ENCODE measurements at places on chromosomes 13 and 19.

- DNase-seq: no peak
Observed at GRCh38 chr19:43673637-43674036, 3.7 kb upstream of the PLAUR start.

DNA sequence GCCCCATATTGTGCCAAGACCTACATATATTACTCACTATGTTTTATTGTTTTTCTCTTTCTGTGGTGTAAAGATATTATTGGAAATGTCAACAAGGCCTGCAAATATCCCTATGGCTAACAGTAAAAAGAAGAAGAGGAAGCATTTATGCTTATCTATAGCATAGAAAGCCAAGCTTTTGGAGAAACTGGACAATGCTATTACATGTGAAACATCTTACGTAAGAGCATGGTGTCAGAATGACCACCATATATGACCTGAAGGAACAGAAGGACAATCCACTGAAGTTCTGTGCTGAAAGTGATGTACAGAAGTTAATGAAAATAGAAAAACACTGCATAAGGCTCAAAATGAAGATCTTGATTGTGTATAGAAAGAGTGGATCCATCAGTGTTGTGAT, 145.2 kb downstream of the KCTD12 start:
- DNase-seq: no peak

DNA sequence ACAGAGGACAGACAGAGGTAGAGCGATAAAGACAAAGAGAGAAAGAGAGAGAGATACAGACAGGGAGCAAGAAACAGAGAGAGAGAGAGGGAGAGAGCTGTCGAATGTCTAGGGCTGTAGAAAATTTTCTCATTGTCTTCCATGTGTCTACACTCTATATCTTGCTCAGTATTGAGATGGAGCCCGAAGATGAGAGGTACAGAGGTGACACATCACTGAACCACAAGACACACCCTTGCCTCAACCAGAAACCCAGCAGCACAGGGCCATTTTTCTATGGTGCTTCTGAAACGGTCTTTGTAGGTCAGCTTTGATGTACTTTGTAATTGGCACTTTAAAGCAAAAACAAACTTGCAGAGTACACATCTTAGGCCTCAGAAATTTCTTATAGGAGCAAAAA, 111.9 kb downstream of the KL start:
- DNase-seq: no peak

DNA sequence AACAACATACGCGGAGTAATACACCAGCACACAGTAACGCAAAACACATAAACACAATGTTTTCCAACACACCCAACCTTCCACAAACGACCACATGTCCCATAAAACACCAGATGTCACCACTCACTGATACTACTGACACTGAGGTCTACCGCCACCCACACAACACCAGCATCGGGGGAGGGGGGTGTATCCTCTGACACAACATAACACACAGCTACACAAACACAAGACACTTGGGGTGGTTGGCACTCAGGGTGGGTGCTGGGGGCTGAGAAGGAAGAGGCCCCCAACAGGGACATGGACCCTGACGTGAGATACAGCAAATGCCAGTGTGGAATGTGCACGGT, 1.5 kb upstream of the KCNN4 start:
- no peak for DNase-seq

DNA sequence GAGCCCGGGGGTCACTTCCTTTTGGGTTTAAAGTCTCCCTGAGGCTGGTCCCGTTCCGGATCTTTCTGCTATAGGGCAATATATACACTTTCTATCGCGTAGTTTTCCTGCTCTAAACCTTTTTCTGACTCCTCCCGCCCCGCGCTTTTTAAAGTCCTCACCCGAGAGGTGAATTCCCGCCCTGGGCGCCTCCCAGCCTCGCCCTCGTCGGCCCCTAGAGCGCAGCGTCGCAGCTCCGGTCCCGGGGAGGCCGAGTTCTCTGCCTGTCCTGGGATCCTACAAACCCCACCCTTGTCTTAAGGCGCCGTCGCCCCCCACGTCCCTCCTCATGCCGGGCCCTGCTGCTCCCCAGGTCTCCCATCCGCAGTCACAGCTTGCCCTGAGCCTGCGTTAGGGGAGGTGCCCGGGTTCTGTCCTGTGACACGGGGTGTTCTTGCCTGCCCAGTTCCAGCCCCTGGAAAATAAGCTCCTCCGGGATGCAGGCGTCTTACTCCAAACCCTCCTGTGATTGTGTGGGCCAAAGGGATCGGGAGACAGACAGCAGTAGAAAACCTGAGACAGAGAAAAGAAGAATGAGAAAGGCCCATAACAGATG, 491 bp downstream of the ZNF525 start:
- DNase-seq: peak; percentile 24

GRCh38 chr13:31330236-31330635, 130.5 kb downstream of the B3GLCT start:
- DNase-seq: peak; percentile 12

GRCh38 chr13:94776300-94776699, 64.0 kb upstream of the SOX21 start:
- no peak for DNase-seq

DNA sequence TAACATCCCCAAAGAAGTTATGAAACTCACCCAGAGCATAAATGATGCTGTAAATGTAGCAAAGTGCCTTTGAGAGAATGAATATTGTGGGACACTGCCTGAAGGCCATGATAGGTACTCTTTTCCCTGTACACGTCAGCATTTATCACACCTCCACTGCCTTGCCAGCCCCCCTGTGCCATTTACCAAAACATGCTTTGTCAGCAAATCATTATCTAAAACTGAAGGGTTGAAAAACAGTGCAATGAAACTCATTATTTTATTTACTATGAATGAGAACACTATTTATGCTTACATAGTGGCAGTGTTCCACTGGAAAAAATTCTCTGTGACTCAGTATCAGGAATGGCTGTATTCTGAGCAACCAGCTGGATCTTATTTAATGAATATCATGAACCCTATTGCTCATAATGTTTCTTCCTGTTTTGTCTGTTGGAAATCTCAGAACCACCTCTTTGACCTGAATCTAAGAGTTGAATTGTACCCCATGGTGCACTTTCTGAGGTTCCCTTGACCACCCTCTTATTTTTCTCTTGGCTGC, 564.1 kb downstream of the DCT start:
- DNase-seq: peak; percentile 70

GRCh38 chr19:4368128-4368820, 24.9 kb downstream of the MPND start:
- no peak for DNase-seq

- DNase-seq: no peak
Observed at GRCh38 chr13:90553159-90553558, 794.3 kb upstream of the MIR17HG start.

DNA sequence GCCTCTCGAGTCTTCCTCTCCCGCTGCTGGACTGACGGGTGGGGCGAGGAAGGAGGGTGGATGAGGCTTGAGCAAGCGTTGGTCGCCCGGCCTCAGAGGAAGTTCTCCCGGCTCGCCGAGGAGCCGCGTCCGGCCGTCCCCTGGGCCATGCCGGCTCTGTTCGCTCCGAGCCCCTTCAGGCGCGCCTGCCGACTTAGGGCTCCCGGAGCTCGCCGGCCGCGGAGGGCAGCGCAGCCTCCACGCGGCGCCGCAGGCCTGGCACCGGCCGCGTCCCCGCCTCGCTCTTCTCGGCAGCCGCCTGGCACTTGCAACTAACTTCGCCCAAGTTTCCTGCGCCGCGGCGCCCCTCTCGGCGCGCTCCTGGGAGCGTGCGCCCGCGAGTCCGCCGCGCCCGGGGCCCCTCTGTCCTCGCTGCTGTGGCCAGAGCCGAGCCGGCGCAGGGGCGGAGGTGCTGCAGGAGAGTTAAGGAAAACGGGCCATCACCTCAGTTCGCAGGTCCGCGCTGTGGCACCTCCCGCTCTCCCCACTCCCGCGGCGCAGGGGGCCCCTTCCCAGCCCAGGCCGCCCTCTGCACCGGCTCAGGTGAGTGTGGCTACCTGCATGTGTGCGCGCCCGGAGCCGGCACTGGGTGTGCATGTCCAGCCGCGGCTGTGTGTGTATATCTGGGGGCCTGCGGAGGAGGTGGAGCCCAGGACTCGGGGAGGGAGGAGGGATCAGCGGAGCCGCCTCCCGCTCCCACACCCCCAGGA, 641 bp upstream of the SOX21 start:
- peak; percentile 79 for DNase-seq

GRCh38 chr13:110689711-110690110, 16.2 kb downstream of the CARS2 start:
- no peak for DNase-seq
